ENCODE measurements at places on chromosomes 2 and 18.

GRCh38 chr2:146952696-146953095 lies 892.1 kb upstream of the ACVR2A start:
- no peak for DNase-seq

DNA sequence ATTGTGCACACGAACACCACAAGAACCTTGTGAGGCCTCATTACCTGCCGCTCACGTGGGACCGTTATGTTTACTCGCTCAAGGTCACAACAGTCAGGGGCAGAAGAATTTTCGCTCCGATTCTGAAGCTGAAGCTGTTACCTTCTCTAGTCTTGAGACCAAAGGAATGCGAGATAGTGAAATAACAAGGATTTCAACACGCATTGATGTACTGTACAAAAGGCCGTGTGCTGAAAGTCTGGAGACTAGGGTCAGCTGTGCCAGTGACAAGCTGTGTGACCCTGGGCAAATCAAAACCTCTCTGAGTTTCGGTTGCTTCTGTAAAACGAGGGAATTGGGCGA lies 583 bp downstream of the NEMP2 start:
- no peak for DNase-seq

DNA sequence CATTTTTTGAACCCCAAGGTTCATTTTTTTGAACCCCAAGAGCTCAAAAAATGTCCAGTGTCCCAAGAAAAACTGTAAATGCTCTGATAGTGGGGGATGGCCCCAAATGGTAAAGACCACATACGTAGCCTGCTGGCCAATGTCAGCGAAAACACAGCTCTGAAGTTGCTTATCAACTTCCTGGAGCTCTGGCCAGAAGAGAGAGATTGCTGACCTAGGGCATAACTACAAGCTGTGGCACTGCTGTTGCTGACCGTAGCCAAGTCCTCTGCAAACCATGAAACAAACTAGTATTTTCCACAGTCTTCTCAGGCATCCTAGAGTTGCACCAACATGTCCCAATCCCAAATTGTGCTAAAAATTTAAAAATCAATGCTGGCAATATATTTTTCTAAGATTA lies 50.9 kb downstream of the REEP1 start:
- DNase-seq: no peak

- DNase-seq: no peak
These were observed 273.0 kb downstream of the PDE11A start for GRCh38 chr2:177799531-177799930.

DNA sequence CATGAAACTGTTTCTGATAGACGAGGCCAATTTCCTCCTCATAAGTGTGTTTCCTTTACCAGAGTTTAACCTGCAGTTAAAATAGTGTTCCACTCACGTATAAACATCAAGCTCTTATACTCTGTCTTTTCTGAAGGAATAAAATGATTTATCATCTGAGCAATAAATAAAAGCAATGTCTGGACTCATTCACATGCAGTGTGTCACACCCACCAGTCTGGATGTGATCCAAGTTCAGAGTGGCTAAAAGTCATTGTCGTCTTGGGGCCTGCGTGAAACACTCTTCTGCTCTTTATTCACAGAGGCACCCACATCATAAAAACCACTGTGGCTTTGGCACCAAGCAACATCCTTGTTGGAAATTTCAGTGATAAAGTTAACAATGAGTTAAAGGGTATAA lies 19.5 kb upstream of the SLC9A4 start:
- DNase-seq: no peak

All from HTR-8/SVneo (cell line).